ENCODE measurements at places on chromosomes 16 and 17.
A peak's percentile ranks its signal among the peaks of the same experiment; 100 is the strongest.

- peaks cover 65% of the 10 kb centered on the region for H3K27me3 ChIP-seq
- no peak overlapping the region for H3K4me3 ChIP-seq
- no peaks in the 10 kb centered on the region for H3K36me3 ChIP-seq
These were observed 18.4 kb upstream of the CD300E start for GRCh38 chr17:74641958-74642298.

DNA sequence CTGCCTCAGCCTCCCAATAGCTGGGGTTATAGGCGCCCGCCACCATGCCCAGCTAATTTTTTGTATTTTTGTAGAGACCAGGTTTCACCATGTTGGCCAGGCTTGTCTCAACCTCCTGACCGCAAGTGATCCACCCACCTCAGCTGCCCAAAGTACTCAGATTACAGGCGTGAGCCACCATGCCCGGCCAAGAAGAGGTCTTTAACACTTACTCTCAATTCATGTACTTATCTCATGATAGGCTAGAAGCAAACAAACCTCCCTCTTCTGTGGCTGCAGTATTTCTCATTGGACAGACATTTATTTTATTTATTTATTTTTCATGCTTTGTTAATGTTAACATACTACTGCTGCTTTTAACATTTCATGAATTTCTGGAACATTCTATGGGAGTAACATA, 7.0 kb upstream of the NT5C start:
- peaks cover 27% of the 10 kb centered on the region for H3K4me1 ChIP-seq
- no peak for DNase-seq
- peaks cover 51% of the 10 kb centered on the region for H3K36me3 ChIP-seq
- no peak overlapping the region for H3K4me3 ChIP-seq
- no peaks in the 10 kb centered on the region for H3K27me3 ChIP-seq
- H3K27ac ChIP-seq, result no peak overlapping the region

- no peaks in the 10 kb centered on the region for H3K27me3 ChIP-seq
- no peaks in the 10 kb centered on the region for H3K4me1 ChIP-seq
- H3K36me3 ChIP-seq, result no peaks in the 10 kb centered on the region
- no peak for DNase-seq
- no peak overlapping the region for H3K4me3 ChIP-seq
These were observed 385.9 kb downstream of the WWOX start for GRCh38 chr16:78485188-78485916.

- no peak for DNase-seq
- H3K27me3 ChIP-seq, result no peaks in the 10 kb centered on the region
- H3K27ac ChIP-seq, result no peak overlapping the region
- peaks cover 7% of the 10 kb centered on the region for H3K4me1 ChIP-seq
- H3K36me3 ChIP-seq, result no peaks in the 10 kb centered on the region
These were observed 16.0 kb upstream of the CDRT4 start for GRCh38 chr17:15483431-15483830.

DNA sequence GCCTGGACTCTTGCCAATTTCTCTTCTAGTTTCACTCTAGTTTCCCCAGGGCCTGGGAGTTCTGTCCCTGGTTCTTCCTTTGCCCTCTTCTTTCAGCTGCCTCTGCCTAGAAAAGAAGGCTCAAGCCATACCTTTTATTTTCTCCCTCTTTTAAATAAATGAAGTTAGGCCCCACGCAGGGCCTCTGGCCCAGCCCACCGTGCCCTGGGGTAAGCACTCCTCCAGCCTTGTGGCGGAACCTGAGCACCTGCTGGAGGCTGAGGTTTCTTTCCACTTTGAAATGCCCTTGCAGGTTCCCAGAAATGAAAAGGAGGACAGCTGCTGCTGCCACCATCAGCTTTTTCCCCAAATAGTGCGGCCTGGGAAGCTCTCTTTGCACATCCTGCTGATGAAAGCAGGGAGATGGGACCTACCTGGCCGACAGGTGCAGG, 139.4 kb downstream of the CCDC182 start:
- H3K4me3 ChIP-seq, result peak overlapping the region; percentile 73
- H3K27me3 ChIP-seq, result no peaks in the 10 kb centered on the region
- peak overlapping the region; percentile 99 for H3K27ac ChIP-seq
- peaks cover 96% of the 10 kb centered on the region for H3K4me1 ChIP-seq
- DNase-seq, result no peak

GRCh38 chr16:30458561-30459394, 13.1 kb upstream of the SEPHS2 start:
- H3K27me3 ChIP-seq, result no peaks in the 10 kb centered on the region
- H3K4me1 ChIP-seq, result peaks cover 74% of the 10 kb centered on the region
- peak overlapping the region; percentile 71 for H3K4me3 ChIP-seq
- H3K27ac ChIP-seq, result peak overlapping the region; percentile 98
- peaks cover 8% of the 10 kb centered on the region for H3K36me3 ChIP-seq

- H3K4me3 ChIP-seq, result no peak overlapping the region
- H3K4me1 ChIP-seq, result peaks cover 5% of the 10 kb centered on the region
- DNase-seq, result no peak
- H3K27ac ChIP-seq, result no peak overlapping the region
These were observed 134.6 kb downstream of the CYB561 start for GRCh38 chr17:63311416-63311937.

DNA sequence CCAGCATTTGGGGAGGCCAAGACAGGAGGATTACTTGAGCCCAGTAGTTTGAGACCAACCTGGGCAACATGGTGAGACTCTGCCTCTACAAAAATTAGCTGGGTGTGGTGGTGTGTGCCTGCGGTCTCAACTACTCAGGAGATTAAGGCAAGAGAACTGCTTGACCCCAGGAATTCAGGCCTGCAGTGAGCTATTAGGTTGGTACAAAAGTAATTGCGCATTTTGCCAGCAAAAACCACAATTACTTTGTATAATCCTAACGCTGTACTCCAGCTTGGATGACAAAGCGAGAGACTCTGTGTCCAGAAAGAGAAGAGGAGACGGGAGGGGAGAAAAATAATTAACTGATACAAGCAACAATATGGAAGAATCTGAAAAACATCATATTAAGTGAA, 32.7 kb downstream of the YWHAE start:
- H3K4me1 ChIP-seq, result peaks cover 52% of the 10 kb centered on the region
- no peaks in the 10 kb centered on the region for H3K27me3 ChIP-seq
- no peak overlapping the region for H3K4me3 ChIP-seq
- no peak overlapping the region for H3K27ac ChIP-seq
- peaks cover 36% of the 10 kb centered on the region for H3K36me3 ChIP-seq
- no peak for DNase-seq

- DNase-seq, result no peak
- H3K27ac ChIP-seq, result no peak overlapping the region
- H3K4me1 ChIP-seq, result peaks cover 9% of the 10 kb centered on the region
- H3K36me3 ChIP-seq, result no peaks in the 10 kb centered on the region
These were observed 24.9 kb downstream of the RAB11FIP3 start for GRCh38 chr16:450385-450784.

All from activated CD8-positive, alpha-beta T cell treated with anti-CD3 and anti-CD28 coated beads, Interleukin-2, amount 10 ng/mL, durations not matched to agents 7 days and 5 days (primary cell).